ENCODE measurements at places on chromosomes 4 and X.

DNA sequence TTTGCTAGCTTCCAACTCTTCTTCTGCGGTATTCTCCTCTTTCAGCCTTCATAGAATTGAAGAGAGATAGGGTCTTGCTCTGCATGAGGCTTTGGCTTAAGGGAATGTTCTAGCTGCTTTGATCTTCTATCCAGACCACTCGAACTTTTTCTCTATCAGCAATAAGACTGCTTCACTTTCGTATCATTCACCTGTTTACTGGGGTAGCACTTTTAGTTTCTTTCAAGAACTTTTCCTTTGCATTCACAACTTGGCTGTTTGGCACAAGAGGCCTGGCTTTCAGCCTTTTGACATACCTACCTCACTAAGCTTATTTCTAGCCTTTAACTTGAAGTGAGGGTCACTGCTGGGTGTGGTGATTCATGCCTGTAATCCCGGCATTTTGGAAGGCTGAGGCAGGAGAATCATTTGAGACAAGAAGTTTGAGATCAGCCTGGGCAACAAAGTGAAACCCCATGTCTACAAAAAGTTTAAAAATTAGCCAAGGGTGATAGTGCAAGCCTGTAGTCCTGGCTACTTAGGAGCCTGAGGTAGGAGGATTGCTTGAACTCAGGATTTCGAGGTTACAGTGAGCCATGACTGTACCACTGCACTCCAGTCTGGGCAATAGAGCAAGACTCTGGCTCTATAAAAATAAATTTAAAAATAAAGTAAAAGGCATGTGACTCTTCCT is 47.1 kb upstream of the HPGDS start:
- no peak for DNase-seq

DNA sequence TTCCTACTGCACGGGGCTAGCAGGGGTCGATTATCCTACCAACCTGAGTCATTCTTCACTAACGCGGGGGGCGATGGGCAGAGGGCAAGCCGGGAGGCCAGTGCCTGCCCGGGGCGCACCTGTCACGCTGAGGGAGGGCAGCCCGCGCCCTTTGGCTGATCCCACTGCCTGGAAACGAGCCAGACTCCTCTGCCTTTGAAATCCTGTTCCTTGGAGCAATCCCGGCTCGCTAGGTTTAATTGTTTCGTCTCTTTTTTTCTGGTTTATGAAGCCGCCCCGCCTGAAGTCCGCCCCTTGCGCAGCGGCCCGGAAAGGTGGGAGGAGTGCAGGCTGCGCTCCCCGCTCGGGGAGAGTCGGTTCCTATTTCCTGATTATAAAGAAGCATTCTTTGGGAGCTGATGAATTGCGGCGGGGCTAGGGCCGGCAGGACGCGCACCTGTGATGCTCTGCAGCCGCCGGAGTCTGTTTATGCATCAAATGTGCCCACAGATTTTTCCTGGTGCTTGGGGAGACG is 484.2 kb downstream of the BCOR start:
- no peak for DNase-seq

- DNase-seq = no peak
Measured at GRCh38 chr4:39770969-39771724, 73.2 kb downstream of the UBE2K start.

DNA sequence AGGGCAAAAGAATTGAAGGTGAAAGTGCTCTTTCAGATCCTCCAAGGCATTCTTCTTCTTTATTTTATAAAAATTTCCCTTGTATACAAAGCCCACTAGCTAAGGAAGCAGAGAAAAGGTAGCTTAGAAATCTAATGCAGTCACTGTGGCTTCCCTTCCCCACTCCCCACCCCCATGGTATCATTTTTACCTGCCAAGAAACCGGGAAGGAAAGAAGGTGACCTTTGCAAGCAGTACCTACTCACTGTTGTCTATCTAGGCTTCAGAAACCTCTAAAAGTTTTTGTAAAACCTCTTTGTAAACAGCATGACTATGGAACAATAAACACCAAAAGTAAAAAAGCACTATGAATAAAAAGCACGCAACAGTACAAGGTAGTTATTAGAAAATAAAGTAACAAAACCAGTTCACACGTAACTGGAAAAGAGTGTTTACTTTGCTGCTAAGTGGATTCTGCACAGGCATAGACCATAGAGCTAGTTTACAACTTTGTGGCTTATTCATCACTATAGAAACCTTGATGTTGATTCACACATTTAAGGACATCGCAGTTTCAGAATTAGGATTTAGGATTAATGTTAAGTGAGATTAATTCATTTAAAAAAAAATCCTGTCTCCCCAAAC is 109.6 kb upstream of the FTHL17 start:
- no peak for DNase-seq

- DNase-seq = peak; percentile 12
Measured at GRCh38 chrX:12901486-12901885, 4.9 kb upstream of the TLR8 start.

- no peak for DNase-seq
Measured at GRCh38 chrX:42776195-42776594, 1.8 kb downstream of the PPP1R2C start.

DNA sequence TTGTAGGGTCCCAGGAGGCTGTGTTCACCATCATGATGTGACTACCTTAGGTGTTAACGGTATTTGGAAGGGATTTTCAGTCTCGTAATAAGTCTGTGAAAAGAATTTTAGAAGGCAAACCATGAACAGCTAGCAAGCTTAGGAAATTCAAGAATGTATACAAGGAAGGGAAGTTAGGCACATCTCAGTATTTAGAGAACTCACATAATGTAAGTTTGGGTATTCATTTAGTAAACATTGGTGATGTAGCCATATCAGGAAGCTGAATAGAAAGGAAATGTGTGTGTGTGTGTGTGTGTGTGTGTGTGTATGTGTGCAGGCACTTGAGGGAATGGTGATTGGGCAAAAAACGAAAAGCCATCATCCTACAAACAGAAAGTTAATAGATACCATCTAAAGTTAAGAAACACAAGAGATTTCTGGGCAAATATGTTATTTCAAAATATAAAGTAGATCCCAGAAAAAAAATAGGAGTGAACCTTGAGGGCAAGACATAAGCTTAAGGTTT is 34.7 kb upstream of the PRKX start:
- no peak for DNase-seq

- peak; percentile 10 for DNase-seq
Measured at GRCh38 chrX:69615779-69616456, at the start of gene EDA. Gene EDA, plus strand, starts transcription at chrX:69616113.

- no peak for DNase-seq
Measured at GRCh38 chr4:185467101-185467500, 4.4 kb downstream of the CCDC110 start.
